ENCODE measurements at places on chromosomes 4 and X.

GRCh38 chr4:108988464-108989195, 225.8 kb upstream of the ETNPPL start:
- DNase-seq, result no peak

DNA sequence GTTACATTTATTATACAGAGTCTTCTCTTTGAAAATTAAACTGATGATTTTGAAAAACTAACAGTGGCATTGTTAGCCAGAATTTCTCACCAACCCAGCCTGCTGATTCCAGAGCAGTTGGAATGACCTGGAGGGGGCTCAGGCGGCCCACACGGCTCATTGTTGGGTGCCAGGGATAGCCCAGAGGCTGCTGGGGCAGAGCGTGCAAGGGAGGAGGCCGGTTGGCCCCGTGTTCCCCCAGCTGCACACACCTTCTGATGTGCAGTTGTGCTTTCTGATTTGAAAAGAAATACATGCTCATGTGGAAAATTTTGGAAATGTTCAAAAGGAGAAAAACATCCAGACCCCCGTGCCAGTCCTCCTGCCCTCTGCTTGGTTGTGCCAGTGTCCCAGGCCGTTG, 20.6 kb downstream of the WFS1 start:
- no peak for DNase-seq

DNA sequence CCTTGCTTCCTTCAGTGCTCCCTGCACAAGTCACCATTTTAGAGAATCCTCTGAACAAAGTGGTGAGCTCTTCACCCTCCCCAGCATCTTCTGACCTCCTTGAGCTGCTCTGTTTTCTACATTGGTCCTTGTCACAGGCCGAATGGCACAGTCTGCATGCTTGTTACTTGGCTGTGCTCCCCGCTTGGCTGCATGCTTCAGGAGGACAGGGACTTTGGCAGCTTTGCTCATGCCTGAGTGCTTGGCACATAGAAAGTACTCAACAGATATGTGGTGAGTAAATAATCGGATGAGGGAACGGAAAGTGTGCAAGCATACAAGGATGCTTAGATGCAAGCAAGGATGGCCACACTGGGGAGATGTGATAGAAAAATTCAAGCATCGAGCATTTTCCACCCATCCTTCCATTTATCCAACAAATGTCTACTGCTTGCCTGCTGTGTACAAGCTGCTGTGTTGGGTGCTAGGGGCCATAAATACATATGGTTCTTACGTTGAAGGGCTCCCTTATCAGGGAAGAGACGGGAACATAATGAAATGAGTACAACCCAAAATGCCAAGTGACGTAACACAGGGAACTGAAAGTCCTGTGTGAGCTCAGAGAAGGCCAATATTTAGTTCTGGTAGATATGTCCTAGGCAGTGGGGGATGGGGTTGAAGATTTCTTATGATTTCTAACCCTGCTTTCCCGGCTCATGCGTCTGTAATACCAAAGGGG, 31.2 kb downstream of the SLC2A9 start:
- no peak for DNase-seq

- DNase-seq, result no peak
These were observed 95.8 kb downstream of the MGST2 start for GRCh38 chr4:139761461-139761860.

GRCh38 chrX:109841257-109841656, 108.2 kb upstream of the ACSL4 start:
- no peak for DNase-seq

DNA sequence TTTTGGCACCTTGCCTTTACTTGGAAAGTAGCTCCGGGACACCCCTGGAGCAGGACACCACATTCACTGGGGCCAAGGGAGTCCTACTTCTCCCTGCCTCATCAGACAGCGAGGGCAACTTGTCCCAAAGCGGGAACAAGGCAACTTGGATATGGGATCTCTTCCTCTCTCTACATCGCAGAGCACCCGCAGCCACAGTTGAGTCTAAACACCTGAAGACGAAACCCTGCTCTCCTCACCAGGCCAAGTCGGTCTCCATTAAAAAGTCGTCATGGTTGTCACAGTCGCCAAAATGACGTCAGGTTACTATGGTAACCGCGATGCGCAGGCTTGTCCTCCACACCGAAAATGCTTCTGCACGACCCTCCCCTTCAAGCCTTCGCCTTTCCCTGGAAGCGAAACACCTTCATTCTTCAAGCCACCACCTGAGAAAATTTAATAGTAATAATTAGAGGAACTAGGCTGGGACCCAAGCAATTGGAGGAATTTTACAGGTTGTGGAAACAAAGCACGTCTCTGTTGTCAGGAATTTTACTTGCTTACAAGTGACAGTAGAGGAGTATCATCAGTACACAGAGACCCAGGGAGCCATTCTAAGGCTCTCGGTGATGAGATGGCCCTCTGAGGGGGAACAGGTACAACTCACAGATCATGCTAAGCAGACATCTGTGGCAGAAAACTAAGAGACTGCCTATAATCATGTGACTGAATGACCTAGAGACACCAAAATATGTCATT, 30.5 kb upstream of the TCEAL4 start:
- DNase-seq, result peak; percentile 2

- no peak for DNase-seq
These were observed 4.3 kb downstream of the BCLAF3 start for GRCh38 chrX:19986531-19986930.

DNA sequence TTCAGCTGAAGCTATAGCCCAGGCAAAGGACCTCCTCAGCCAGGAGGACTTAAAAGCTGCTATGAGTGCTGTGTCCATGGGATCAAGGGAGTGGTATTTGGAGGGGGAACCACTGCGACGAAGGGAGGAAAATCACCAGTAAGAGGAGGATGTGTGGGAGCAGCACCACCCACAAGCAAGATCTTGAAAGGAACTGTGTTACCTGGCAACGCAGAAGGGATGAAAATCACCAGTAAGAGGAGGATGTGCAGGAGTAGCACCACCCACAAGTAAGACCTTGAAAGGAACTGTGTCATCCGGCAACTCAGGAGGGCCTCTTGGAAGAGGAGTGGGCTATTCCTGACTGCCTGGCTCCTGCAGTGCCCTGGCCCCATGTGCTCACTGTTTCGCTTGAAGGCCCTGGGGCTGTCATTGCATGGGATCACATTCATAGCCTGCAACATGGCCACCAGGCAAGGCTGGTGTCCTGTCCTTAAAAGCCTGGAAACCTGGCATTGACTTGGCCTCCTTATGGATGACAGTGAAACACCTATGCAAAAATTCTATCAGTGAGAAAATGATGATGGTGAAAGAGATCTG, 48.3 kb downstream of the TRMT44 start:
- DNase-seq, result no peak

DNA sequence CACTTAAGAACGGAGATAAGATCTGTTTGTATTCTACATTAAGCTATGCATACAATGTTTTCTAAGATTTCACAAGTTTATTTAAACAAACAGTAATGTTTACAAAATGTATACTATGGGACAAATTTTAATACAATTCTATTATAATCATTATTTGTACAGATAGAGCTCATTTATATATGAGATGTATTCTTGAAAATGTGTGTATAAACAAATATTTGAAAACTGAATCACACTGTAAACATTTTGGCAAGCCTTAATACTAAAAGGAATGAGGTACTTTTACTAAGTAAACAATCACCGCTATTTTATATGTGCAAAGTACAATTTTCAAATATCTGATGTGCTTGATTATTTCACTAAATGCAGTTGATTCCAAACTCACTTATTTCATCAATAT, 119.2 kb upstream of the MAB21L2 start:
- no peak for DNase-seq

GRCh38 chr4:77600521-77601451, 4.8 kb upstream of the CXCL13 start:
- DNase-seq, result peak; percentile 4

DNA sequence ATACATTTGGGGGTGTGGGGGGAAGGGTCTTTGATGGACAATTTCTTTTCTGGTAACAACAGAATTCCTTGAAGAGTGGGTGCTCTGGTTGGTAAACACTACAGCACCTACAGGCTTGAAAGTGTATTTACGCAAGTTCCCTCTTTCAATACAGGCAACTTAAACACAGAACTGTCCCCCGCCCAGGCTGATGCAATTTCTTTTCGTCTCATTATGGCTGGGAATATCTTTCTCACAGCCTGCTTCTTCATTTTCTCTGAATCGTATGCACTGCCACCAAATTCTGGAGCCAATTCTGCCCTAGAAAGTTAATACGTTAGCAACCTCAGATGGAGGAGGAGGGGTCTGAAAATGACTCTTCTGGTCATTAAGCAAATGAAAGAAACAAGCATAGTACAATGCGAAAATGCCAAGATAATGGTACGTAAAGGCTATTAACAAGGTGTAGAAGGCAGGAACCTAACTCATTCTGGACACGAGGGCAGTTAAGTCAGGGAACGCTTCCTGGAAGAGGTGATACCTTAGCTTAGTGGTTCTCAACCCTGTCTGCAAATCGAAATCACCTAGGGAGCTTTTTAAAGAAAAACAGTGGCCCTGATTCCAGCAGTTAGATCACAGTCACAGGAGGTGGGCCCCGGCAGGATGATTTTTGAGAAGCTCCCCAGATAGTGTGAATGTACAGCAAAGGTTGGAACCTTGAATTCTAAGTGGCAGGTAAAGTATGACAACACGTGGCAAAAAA, 1.0 kb downstream of the AGA start:
- no peak for DNase-seq

- no peak for DNase-seq
These were observed 124.0 kb downstream of the TENM3 start for GRCh38 chr4:182367153-182367552.

- DNase-seq, result no peak
These were observed 29.4 kb downstream of the UVSSA start for GRCh38 chr4:1376391-1376840.

DNA sequence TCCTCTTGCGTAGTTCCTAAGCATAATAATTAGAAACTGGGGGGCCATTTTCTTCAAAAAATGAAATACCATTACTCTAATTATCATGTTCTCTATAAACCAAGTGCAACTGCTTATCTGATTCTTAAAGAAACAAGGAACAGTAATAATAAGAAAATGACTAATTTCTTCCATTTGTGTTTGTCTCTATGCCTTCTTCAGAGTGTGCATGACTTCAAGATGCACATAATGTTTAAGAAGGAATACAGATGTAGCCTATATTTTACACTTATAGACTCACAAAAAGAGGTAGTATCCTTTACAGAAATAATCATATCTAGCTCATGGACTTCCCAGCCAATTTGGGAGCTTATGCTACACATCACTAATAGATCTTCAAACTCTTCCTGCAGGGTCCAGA, 131.7 kb downstream of the CHRNA9 start:
- DNase-seq, result no peak

GRCh38 chrX:149129767-149130166, 375.3 kb downstream of the IDS start:
- no peak for DNase-seq

DNA sequence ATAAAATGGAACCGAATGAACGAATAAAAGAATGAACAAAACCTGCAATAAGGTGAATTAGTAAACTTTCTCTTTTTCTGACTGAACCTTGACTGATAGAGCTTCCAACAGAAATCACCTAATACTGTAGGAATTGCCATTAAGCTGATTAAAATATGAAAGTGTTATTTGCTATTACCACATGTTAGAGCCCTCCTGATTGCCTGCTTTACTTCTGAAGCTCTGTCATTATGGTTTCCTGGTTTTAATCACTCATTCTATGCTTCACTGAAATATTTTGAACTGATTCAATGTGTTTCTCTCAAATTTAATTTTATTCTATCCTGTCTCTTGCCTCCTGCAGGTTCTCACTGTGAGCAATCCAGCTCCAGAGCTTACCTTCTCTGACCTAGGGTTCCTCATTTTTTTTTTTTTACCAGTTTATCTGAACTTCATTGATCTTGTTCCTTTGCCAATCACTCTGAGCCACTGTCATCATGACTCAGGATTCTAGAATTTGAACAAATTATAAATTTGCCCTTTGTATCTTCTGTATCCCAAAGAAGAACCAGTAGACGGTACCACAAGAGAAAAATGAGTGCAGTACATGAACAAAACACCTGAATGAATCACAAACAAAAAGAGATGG, 48.1 kb upstream of the UGT2B15 start:
- DNase-seq, result no peak

DNA sequence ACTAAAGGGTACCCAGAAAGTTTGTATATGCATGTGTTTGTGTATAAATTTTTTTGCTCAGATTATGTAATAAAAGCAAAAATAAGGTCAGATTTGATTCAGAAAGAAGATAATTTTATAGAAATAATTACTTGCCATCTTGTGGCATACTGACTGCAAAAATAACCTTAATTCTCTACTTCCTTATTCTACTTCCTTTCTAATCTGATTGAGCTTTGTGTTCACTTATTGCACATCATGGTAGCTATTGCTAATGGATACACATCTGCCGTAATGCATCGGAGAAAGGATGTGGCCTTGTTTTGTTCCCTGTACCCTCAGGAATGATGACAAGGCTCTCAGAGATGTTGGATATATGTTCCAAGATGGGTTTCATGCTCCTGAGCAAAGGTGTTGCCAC, 10.5 kb upstream of the GNPDA2 start:
- no peak for DNase-seq

GRCh38 chr4:106414366-106414765, 45.8 kb upstream of the GIMD1 start:
- DNase-seq, result no peak

GRCh38 chrX:1212532-1212931, at the start of gene CRLF2:
Gene CRLF2, minus strand, starts transcription at chrX:1212649. Its CDS starts 15 bp downstream, at chrX:1212634.
- DNase-seq, result peak; percentile 39

GRCh38 chr4:8472689-8473197, 32.2 kb downstream of the TRMT44 start:
- no peak for DNase-seq

DNA sequence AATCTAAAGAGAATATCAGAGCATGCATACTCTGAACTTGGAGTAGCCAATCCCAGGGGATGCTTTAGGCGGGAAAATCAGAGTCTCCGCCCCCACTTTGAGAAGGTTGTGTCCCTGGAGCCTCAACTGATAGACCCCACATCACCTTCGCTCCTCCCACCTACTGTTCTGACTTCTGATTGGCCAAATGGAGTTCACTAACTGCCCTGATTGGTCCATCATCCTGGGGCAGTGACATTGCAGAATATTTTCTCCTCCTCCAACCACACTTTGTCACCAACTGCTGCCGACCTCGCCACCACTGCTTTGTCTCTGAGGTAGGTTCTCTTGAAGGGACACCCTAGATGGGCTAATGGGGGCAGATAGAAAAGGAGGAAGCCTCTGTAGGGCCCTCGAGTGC, 22.7 kb upstream of the SPACA5B start:
- DNase-seq, result no peak

DNA sequence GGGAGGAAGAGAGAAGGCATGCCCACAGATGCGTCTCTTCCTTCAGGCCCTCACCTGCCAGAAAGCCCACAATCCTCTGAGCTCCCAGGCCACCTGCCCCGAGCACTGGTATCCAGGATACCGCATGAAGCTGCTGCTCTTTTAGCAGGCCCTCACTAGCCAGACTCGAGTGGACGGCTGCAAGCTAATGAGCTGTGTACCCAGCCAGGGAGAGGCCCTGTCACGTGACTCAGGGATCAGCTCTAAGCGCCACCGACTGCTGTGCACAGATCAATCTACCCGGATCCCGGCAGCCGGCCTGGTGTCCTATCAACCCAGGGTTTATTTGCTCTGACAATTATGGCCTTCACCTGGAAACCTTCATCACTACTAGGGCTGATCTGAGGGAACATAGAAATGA, 39.0 kb downstream of the BCOR start:
- DNase-seq, result no peak

Measured in bone marrow (tissue), 2 donors.